Fibroblast of upper back skin (primary cell): ENCODE measurements at places on chromosomes 16 and 17.

GRCh38 chr16:67489401-67490083 is 6.2 kb upstream of the AGRP start:
- no peak for DNase-seq

DNA sequence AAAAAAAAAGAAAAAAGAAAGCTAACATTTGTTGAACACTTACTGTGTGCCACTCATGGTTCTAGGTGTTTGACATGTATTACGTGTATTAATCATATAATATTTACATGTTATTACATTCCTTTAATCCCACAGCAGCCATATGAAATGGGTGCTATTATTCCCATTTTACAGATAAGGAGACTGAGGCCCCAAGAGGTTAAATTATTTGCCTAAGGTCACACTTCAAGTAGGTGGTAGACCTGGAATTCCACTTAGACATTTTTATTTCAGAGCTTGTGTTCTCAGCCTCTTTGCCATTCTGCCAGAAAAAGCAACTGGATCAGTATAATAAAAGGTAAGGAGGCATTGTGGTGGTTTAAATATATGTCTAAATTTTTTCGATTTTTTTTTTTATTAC is 55.1 kb upstream of the HS3ST4 start:
- no peak for DNase-seq

- DNase-seq = no peak
Measured at GRCh38 chr16:47359478-47359877, 101.4 kb downstream of the ITFG1 start.

- DNase-seq = no peak
Measured at GRCh38 chr16:68378436-68379415, 67.9 kb downstream of the PRMT7 start.

GRCh38 chr17:54948380-54948779 is 20.1 kb downstream of the COX11 start:
- DNase-seq = peak; percentile 84

- peak; percentile 47 for DNase-seq
Measured at GRCh38 chr17:57379237-57379894, 123.0 kb downstream of the MSI2 start.

- DNase-seq = peak; percentile 27
Measured at GRCh38 chr16:53646506-53646905, 57.2 kb downstream of the RPGRIP1L start.

GRCh38 chr16:80974649-80975376 is 31.9 kb downstream of the CMC2 start:
- DNase-seq = no peak

GRCh38 chr17:8608001-8608400 is 22.5 kb downstream of the MYH10 start:
- DNase-seq = peak; percentile 52

DNA sequence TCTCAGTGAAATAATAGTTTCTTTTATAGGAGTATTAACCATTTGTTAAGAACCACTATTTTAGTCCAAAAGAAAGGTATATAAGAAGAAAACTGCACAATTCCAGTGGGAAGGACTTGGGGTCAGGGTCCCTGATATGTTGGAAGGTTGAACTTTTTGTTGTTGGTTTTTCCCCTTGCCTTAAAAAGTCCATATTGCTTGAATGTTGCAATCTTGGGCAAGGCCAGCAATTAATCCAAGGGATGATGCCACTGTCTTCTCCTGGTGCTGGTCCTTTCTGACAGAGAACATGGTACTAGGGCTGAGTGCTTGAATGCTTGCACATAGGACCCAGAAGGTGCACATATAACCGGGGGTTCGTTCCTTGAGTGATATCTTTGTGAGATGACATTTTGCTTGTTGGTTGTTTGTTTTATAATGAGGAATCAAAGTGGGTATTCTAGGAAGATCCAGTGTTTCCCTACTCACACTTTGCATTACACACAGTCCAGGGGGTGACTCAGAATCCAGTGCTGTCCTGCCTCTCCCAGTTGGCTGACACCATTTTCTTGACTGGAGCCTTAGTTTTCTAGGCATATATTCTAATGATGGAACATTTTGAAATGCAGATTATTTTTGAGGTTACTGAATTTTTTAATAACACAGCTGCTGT is 54.9 kb downstream of the SIAH1 start:
- no peak for DNase-seq

GRCh38 chr16:83937922-83938885 is 14.8 kb upstream of the OSGIN1 start:
- DNase-seq = peak; percentile 51
